ENCODE measurements at places on chromosomes 5 and 9. TPM values are rescaled to one million over a fixed set of nuclear protein-coding genes. Genes with fewer than 3 reads are reported as not detected.

The C7 gene
- not detected for total RNA-seq

The KIF24 gene
- total RNA-seq, result 3.7 TPM

The ECSCR gene
- not detected for total RNA-seq

The PCDHA5 gene
- total RNA-seq, result 0.73 TPM

The ANKRD34B gene
- total RNA-seq, result not detected

The TXNDC8 gene
- total RNA-seq, result not detected
